ENCODE measurements at places on chromosomes 1 and 21.

DNA sequence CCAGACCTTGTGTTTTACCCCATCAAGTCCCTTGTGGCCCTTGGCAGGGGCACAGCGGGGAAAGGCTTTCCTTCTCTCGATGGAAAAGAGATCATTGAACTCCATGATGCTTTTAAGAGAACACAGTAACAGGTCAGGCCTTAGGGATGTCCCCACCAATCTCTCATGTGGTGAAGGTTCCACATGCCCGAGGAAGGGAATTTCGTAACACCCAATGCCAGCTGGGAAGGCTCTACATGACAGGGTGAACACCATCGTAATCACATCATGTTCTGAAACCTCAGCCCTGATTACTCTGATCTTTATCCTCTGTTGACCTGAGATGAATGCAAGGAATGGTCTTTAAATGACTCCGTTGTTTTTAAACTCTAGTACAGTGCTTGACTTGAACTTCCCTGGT is 105.5 kb upstream of the SPAG17 start:
- no peak for DNase-seq

DNA sequence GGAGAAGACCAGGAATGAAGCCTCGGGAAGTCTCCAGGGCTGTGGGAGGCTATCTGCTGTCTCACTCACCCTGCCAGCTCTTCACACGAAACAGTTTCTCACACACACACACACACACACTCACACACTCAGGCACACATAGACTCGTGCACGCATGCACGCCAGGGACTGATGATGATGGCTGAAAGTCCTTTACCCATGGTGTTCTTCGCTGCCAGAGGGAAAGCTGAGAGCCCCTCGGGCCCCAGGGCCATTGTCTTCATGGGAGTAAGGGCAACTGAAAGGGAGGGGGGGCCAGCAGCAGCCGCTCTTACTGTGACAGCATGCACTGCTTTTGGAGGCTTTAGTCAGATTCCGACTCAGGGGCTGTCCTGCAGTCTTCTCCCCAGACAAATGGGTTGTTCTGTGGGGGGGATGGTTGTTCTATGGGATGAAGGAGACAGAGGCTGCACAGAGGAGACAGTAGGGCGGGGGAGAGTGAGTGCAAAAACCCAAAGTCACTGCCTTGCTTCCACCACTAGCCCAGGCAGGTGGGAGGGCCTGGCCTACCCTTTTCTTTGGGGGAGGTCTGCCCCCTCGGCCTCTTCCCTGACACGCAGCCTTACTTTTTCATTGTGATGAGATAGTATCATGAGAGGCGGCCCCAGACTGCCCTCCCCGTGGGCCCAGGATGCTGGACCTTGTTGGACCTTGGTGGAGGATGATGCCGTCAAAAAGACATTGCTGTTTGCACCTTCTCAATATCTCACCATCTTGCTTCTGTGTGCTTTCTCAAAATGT is 29.0 kb downstream of the STUM start:
- no peak for DNase-seq

DNA sequence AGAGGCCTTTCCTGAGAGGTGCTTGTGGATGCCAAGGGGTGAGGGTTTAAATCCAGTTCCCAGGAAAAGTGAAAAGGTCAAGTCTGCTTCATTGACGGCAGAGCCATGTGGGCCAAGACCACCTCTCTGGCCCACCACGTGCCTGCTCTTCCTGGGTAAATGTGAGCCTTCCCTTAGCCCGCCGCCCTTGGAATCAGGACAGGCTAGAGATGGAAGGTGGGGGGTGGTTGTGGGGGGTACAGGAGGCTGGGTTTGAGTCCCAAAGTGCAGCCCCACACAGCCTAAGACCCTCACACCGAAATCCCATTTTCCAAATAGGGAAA is 104.4 kb downstream of the EPHB2 start:
- no peak for DNase-seq

GRCh38 chr1:116954440-116954839 is 44.7 kb downstream of the PTGFRN start:
- no peak for DNase-seq

DNA sequence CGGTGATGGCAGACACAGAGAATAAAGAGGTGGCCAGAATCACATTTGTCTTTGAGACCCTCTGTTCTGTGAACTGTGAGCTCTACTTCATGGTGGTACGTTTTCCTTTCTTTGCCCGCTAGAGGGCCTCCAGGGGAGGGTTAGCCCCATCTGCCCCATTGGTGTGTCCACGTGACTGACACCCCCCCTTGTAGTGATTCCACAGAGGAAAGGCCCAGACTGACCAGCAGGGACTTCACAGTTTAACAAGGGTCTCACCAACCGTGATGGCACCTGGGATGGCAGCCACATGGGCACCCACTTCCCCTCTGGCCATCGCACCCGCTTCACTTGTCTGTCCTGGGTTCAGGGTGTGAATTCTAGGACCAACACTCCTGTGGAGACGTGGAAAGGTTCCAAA is 22.3 kb upstream of the SARS1 start:
- DNase-seq: peak; percentile 62

- no peak for DNase-seq
Measured at GRCh38 chr1:107900090-107900945, 64.7 kb downstream of the VAV3 start.

- DNase-seq: peak; percentile 39
Measured at GRCh38 chr1:154014154-154014907, 23.8 kb downstream of the RPS27 start.

DNA sequence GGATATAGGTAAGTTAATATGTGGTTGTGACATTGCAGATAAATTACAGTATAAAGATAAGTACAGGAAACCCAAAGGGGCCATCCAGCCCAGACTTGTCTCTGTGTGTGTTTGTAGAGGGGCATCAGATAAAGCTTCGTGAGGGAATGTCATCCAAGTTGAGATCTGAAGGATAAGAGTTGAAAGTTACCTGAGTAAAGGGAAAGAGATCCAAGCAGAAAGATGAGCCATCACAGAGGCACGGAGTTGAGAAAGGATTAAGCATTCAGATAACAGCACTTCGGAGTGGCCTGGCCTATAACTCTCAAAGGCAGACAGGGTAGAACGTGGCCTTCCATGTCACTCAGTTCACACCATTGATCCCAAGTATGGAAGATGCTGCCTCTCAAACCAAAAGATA is 749.1 kb downstream of the ADGRL2 start:
- no peak for DNase-seq

- no peak for DNase-seq
Measured at GRCh38 chr1:156929596-156930238, 9.3 kb downstream of the LRRC71 start.

- DNase-seq: no peak
Measured at GRCh38 chr1:169475806-169476387, 9.8 kb downstream of the SLC19A2 start.

- DNase-seq: peak; percentile 62
Measured at GRCh38 chr21:39004634-39005501, 178.4 kb downstream of the PSMG1 start.

DNA sequence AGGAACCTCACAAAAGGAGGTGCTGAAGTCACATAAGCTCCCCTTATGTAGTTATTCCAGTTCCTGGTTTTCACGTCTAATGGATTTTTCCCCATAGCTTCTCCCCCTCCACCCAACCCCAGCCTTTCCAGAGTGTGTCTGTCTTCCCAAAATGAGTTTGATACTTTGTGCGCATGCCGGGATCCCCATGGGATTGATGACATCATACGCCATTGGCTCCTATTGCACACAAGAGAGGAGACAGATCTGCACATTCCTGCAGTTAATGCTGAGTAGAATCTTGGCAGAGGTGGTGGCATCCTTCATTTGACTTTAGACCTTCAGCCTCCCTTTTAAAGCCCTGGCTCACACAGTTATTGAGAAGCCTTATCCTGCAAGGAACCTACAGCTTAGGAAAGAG is 71.4 kb downstream of the DDR2 start:
- DNase-seq: no peak
